ENCODE measurements at places on chromosomes 4 and X.
A peak's percentile ranks its signal among the peaks of the same experiment; 100 is the strongest.

DNA sequence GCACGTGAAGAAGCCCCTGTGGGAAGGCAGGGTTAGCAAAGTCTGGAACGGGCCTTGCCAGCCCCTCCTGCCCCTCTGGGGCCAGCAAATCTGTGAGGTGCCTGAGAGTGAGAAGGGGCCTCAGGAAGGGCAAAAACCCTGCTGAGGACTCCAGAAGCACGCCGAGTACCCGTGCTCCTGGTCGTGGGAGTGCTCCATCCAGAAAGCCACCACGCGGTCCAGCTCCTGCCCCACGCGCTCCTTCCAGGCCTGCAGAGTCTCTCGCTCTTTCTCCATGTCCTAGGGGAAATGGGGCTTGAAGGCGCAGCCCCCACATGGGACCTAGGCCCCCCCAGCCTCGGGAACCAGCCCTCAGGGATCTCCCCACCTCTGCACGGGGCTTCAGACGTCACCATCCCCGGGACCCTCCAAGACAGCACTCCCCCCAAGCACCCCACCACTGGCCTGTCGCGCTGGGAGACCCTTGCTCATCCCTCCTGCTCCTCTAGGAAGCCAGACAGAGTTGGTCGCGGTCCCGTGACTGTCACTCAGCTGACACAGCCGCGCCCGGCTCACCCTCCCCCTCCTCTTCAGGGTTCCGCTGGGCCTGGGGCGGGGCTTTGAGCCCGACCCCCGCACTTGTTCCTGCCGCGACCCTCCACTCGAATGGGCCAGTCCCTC, at the start of gene RENBP:
TSS of gene RENBP (minus strand) at position 504 of the 660 bp plus-strand sequence. CDS start at position 471, 33 bp downstream.
- DNase-seq = peak; percentile 41

DNA sequence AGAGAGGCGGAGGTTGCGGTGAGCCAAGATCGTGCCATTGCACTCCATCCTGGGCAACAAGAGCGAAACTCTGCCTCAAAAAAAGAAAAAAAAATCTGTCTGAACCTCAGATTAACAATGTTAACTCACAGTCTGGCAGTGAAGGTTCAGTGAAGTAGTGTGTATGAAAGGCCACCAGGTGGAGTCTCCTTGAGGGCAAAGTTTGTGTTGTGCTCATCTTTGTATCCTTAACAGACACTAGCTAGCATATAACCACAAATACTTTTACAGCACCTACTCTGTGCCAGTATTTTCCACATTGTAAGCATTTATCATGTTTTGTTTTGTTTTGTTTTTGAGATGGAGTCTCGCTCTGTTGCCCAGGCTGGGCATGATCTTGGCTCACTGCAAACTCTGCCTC, 46.0 kb upstream of the MGST2 start:
- DNase-seq = peak; percentile 19

- no peak for DNase-seq
Measured at GRCh38 chr4:8392591-8393190, 47.8 kb downstream of the ACOX3 start.

DNA sequence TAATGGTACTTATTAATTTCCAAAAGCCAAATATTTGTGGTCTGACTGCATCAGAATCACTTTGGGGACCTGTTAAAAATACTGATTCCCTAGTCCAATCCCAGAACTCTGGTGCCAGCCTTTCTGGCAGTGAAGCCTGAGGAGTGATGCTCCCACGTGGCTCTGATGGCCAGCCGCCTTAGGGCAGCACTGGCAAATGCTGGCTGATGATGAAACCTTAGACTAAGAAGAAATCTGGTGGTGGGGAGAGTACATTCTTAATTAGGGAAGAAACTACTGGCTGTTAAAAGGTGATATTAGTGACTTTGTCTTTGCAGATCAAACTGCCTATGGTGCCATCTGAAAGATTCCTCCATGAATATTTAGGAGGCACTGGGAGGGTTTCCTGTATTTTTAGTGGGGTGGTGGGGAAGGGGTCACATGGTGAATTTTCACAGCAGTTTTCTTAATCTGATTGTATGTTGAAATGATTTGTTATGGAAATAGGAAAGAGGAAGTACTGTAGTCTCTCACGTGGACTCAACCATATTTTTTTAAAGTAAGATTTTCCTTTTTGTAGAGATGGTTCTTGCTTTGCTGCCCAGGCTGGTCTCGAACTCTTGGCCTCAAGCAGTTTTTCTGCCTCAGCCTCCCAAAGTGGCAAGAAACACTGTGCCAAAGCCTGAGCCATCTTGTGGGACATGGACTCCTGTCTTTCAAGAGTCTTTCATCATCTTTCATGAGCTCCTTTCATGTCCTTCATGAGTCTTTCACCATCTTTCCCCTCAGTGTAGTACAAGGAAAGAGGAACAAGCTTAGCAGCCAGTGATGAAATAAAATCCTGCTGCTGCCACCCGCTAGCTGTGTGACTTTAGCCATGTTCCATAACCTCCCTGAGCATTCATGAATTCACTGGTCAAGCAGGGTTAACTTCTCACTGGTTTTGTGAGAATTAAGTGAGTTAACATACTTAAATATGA, 90.8 kb downstream of the ZNF330 start:
- DNase-seq = no peak

- DNase-seq = no peak
Measured at GRCh38 chr4:75144475-75144874, 211.6 kb downstream of the PARM1 start.

GRCh38 chrX:47900833-47901232, 64.1 kb downstream of the ZNF81 start:
- no peak for DNase-seq

GRCh38 chr4:40723728-40724127, 26.0 kb upstream of the NSUN7 start:
- no peak for DNase-seq

GRCh38 chrX:104902070-104902469, 318.4 kb downstream of the TEX13A start:
- DNase-seq = peak; percentile 7

DNA sequence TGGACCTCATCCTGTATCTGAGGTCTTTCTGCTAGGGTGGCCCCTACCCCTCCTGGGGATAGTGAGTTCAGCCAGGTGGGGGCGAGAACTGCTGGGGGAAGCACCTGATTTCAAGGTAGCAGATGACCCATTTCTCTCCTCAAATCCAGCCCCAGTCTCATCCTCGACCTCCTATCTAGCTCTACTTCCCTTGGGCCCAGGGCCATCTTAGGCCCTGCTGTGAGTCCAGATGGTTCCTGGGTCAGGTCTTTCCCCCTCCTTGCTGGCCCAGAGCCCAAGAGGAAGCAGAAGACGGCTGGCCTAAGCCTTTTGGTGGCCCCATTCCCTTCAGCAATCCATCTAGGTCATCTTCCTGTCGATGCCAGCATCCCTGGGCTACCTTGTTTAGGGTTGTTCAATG, 3.3 kb downstream of the CDK16 start:
- DNase-seq = no peak

DNA sequence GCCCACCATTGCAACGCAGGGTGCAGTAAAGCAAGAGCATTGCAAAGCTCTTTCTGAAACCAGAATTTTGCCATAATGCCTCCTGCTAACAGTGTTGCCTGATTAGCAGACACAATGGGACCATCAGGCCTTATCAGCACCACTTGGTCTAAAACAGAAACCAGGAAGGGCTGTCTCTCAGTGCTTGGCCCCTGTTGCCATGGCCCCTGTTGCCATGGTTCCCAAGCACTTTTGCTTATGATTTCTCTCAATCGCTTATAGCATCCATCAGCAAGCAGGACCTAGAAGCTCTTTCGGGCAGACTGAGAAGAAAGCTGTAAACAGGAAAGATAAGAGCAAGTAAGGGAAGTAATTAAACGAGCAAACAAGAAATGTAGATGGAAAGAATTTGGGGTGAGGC, 36.8 kb downstream of the RTL5 start:
- peak; percentile 43 for DNase-seq

DNA sequence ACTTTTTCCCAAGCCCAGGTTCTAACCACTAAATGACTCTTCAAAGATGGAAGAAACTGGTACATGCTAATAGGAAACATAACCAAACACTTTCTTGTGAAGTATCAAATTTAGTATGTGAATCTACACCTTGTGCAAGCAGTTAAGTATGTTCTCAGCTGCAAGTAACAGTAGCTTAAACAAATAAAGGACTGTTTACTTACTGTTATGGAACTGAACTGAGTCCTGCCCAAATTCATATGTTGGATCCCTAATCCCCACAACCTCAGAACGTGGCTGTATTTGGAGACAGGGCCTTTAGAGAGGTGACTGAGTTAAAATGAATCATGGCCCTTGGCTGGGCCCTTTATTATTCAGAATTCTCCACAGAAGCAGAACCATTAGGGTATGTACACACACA, 178.7 kb downstream of the KDR start:
- no peak for DNase-seq

- DNase-seq = no peak
Measured at GRCh38 chr4:2794486-2795299, 1.8 kb downstream of the SH3BP2 start.

- no peak for DNase-seq
Measured at GRCh38 chr4:15024386-15024785, 22.1 kb downstream of the CPEB2 start.

DNA sequence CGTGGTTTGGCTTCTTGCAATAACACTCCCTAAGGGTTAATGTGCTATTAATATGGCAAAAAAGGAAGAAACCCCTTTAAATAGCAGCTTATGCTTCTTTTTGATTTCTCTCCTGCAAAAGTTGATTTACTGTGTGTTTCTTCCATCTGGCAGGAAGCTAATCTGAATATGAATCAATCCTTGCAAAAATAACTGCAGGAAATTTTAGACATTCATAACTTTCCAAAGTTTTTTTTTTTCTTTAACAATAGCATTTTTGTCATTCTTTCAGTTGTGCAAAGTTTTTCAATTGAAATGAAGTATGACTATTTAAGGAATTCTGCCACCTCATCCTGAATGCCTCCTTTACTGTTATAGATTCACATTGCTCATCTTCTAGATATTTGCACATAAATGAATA, 115.6 kb downstream of the SPANXA1 start:
- DNase-seq = no peak

DNA sequence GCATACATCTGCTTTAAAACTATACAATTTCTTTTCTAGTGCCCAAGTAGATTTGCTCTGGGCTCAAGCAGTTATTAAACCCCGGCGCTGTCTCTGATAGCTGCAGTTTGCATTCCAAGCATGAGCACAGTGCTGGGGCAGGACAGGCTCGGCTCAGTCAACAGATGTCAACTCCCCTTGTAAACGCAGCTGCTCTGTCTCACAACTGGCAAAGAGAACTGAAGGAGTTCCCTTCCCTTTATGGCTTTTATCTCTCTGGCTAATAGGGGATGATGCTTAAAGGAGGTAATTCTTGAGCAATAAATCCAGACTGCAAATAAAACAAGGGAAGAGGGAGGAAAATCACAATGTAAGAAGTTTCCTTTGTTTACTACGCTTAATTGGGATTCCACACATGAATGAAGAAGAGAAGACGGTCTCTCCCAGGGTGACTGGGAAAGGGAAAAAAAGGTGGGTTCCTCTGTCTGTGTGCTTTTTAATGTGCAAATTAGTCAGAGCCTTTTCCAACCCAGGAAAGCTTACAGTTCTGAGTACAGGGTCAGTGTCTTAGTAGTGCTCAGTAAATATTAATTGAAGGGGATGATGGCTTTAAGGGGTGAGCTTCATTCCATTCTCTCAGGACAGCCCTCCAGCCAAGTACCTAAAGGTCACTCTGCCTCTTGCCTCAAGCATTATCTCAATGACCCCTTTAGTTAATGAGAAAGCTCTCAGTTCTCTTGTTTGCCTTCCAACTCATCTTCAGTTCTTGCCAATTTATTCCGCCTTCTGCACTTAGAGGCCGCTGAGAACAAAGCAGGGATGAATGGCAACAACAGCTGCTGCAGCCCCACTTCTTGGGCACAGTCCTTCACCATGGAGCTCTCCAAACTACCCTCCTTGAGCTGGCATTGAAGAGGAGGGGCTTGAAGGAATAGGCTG, 155.7 kb upstream of the JADE1 start:
- DNase-seq = no peak

DNA sequence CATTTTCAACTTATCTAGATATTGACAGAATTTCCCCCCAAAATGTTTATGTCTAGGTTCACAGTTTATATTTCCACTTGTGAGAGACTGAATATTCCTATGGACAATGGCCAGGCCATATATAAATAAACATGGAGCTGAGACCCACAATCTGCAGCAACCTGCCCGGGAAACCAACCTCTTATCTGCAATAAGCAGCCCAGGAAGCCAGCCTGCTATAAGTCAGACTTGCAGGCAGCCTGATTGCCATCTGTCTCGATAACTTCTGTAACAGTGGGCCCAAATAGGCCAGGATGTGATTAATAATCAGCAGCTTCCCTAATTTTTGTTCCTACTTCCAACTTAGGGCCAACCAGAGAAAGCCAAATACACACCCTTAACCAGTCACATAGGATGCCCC, 5.2 kb upstream of the NAP1L5 start:
- no peak for DNase-seq

- no peak for DNase-seq
Measured at GRCh38 chr4:82380344-82380743, 6.6 kb upstream of the HNRNPD start.

DNA sequence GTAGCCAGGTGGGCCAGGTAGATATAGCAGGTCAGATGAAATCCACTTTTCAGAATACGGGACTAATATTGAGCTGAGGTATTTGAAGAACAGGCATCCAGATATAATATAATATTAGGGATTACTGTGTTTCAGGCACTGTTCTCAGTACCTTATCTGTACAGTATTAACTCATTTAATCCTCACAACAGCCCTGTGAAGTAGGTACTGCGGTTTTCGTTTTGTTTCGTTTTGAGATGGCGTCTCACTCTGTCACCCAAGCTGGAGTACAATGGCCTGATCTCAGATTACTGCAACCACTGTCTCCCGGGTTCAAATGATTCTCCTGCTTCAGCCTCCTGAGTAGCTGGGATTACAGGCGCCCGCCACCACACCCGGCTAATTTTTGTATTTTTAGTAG, 129.6 kb downstream of the IL1RAPL2 start:
- no peak for DNase-seq

DNA sequence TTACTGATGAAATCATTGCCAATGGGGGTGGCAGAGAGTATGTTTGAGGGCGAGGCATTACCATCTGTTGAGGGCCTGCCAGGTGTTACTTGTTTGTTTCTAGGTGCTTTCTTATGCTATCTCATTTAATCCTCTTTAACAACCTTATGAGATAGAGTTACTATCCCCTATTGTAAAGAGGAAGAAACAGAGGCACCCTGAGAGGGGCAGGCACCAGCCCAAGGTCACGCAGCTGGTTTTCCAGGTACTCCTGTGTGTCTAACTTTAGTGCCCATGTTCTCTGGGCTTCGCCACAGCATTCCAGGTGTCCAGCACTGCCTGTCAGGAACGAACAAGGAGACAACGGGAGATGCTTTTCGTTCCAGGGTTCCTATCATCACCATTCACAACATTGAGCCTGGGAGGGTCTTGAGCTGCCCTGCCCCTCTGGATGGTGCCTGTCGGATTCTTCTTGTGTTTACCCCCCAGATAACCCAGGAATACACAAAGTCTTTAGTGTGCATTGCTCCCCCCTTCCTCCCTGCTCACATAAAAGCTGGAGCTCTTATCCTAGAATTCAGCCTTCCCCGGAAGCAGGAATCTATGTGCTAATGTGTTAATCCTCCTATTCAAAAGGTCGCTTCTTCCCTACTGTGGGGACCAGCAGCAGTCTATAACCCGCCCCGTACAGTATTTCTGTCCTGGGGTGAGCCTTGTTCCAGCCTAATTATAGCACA, 24.9 kb upstream of the GPC4 start:
- DNase-seq = no peak

GRCh38 chr4:157143369-157143768, 67.4 kb downstream of the GLRB start:
- DNase-seq = no peak
